ENCODE measurements at places on chromosomes 1 and 21.
A peak's percentile ranks its signal among the peaks of the same experiment; 100 is the strongest.

DNA sequence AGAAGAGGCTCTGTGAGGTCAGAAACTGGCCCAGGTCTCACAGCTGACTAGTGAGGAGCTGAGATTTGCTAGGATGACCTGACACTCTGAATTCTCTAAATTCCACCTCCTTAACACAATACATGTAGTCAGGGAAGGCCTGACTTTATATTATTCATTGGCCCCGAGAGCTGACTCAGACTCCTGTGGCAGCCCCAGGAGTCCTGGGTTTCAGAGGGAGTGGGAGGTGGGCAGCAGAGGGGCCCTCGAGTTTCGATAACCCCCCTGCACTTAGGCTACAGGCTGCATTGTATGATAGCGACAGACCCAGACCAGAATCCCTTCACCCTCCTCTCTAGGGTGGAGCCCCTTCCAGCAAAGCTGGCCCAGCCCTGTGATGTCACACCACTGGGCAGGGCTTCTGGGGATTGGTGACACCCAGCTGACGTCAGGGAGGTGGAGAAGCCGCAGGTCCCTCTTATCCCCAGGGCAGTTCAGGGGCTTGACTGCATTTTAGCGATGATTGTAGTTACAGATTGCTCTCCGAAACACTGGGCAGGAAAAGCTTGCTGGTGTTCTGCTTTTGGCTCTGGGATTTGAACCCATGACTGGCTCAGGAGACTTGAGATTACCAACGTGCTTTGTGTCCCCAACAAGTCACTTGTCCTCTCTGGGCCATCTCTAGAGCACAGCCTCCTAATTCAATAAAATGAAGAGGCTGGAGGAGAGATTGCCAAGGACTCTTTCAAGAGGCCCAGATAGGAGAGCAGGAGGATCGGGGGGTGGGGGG lies 17.0 kb upstream of the GPR37L1 start:
- no peak for DNase-seq

DNA sequence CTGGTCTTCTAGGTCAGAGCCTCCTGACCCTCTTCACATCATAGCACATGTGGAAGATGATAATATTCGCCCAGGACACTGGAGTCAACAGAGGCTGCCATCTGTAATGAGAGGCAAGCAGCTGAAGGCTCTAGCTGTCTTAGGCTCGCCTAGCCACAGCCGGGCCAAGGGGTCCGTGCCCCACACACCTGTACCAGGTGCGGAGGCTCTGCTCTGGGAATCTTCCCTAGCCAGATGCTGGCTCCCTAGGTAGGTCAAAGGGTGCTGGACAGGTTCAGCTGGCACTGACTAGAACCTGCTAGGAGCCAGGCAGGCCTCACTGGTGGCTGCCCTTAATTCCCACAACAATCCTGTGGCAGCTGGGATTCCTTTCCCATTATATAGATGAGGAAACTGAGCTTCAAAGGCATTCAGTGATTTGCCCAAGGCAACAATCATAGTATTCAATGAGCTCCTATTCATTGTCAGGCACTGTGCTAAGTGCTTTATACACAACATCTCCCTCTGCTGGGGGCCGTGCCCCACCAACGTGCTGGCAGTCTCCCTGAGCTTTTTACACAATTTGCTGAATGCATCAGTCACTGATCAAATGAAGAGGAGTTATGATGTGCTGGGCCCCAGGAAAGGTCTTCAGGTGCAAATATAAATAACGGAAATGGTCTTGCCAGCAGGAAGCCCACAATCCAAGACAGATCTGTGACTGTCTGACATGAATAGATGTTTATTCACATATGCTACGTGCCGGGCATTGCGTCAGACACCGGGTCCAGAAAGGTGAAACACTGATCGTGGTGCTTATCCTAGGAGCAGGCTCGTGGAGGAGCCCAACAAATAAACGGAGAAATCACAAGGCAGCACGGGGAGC lies 58.0 kb downstream of the DDX20 start:
- DNase-seq, result no peak

- DNase-seq, result no peak
Measured at GRCh38 chr1:52567943-52568342, 15.1 kb upstream of the TUT4 start.

- no peak for DNase-seq
Measured at GRCh38 chr1:109559995-109560394, 11.6 kb downstream of the GNAI3 start.

- no peak for DNase-seq
Measured at GRCh38 chr1:40029608-40030007, 10.9 kb upstream of the CAP1 start.

- no peak for DNase-seq
Measured at GRCh38 chr1:228275179-228275429, 67.3 kb downstream of the OBSCN start.

GRCh38 chr1:84853741-84854721 lies 39.0 kb downstream of the LPAR3 start:
- DNase-seq, result no peak

DNA sequence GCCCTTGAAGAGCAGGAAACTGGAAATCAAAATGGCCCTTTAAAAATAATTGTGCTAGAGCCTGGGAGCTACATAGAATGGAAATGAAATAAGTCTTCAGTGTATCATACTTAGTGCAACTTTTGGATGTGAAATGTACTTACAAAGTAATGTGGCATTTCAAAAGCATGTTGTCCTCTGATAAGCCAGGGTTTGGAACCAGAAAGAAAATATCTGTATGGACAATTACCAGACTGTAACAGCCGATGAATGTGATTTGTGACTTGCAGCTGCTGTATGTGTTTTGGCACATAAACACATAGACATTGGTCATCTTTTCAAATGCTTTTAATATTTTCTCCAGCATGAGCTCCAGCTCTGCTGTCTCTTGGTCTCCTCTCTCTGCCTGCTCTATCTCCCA lies 546.4 kb downstream of the OMA1 start:
- DNase-seq, result no peak

GRCh38 chr1:27592931-27593677 lies 10.8 kb downstream of the AHDC1 start:
- DNase-seq, result no peak

GRCh38 chr21:46082963-46083790 lies 14.7 kb upstream of the COL6A2 start:
- peak; percentile 73 for DNase-seq

GRCh38 chr1:152907686-152908601 lies at the start of gene IVL:
Gene IVL, plus strand, starts transcription at chr1:152908546. Its CDS starts 1,252 bp downstream, at chr1:152909798.
- no peak for DNase-seq

- no peak for DNase-seq
Measured at GRCh38 chr1:12601700-12602658, 16.0 kb downstream of the DHRS3 start.

GRCh38 chr1:54750596-54750995 lies 13.7 kb downstream of the PARS2 start:
- DNase-seq, result no peak

GRCh38 chr1:66373157-66373591 lies 160.8 kb upstream of the SGIP1 start:
- DNase-seq, result no peak

DNA sequence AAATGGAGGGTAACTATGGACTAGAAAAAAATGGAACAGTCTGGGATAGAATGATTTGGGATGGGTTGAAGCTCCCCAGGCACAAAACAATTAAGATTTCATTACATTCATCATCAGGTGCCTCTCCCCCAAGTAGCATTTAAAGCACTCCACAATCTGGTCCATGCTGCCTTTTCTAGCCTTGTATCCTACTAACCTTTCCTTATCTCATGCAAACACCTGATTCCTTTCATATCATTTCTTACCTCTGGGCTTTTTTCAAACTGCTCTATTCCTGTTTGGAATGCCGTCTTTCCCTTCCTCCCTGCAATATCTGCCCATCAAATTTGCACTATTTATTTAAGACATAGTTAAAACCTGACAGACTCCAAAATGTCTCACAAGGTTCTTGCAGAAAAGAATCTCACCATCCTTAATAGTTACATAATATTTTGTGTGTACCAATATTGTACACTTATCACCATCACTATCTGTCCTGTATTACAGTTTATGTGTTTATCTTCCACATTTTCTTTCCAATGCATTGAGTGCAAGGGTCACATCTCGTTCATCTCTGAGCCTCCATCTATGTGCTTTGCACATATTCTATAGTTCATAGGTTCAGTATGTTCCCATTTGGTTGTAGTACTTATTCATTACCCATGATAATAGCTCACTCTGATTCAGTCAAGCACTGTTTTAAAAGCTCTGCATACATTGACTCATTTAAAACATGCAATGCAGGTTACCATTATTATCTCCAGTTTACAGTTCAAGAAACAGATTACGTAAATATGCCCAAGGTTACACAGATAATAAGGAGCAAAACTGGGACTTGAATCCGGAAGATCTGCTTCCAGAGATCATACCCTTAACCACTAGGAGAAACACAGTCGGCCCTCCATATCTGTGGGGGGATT lies 16.1 kb upstream of the SHCBP1L start:
- DNase-seq, result no peak

GRCh38 chr1:67348586-67349252 lies 41.0 kb downstream of the IL12RB2 start:
- no peak for DNase-seq

DNA sequence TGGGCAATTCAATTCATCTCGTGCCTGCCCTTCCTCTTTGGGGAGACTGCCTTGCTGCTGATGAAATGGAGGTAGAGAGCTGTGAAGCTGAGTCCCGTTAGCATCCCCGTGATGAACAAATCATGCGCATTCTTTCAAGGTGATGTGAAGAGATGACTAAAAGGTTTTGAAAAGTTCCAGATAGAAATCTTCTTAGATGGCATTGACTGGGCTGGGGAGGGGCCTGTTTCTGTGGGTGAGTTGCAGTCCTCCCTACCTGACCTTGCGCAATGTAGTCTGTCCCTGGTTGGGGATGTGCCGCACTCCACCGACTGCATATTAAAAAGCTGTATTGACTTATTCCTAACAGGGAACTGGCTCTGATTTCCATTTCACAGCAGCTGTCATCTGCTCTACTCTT lies 49.6 kb downstream of the ST6GALNAC3 start:
- DNase-seq, result no peak

GRCh38 chr1:210686841-210687240 lies 358.1 kb downstream of the HHAT start:
- DNase-seq, result no peak

DNA sequence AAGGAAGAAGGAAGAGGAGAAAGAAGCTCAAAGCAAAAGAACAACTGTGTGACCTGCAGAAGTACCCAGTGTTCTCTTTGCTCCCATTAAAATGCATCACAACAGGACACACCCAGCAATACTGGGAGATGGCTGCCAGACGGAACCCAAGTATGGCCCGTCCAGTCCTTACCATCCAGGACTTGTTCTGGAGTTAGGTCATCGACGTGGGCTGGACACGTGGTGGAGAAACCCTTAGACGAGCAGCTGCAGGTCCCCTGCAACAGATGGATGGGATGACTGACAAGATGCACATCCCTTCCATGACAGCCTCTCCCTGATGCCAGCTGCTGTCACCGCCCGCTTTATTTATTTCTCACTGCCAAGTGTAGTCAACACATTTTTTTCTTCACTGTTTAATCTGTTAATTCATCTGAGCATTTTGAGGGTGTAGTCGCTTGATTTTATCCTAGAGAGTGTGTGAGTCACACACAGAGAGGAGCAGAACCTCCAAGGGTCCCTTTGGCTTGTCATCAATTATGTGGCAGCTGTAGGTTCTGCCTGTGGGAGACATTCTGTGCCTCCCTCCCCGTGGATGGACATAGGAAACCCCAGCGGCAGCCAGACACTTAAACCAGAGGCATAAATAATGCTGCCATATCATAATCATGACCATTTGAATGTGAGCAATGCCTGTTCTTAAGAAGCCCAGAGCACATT lies 80.9 kb downstream of the ABCA4 start:
- no peak for DNase-seq

GRCh38 chr1:18533259-18533658 lies 52.5 kb downstream of the KLHDC7A start:
- no peak for DNase-seq
